ENCODE measurements at places on chromosomes 5 and 9.

DNA sequence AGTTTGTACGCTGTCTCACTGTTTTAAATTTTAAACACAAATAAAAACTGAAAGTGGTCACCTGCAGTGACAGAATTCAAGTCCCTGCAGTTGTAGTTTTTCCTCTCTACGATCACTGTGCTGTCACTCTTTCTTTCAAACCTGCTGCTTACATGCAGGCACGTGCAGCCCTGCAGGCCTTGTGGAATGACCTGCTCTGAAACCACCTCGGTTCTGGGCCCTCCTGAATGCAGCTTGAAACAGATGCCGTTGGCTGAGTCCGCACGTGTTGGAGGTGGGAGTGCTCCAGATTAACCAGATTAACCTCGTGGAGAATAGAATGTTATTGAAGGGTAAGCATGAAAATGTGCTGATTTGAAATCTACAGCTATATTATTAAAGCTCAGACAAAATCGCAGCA is 126.0 kb upstream of the ERCC6L2 start:
- no peak for DNase-seq

GRCh38 chr9:109336409-109336808 is 15.6 kb upstream of the EPB41L4B start:
- DNase-seq = no peak

DNA sequence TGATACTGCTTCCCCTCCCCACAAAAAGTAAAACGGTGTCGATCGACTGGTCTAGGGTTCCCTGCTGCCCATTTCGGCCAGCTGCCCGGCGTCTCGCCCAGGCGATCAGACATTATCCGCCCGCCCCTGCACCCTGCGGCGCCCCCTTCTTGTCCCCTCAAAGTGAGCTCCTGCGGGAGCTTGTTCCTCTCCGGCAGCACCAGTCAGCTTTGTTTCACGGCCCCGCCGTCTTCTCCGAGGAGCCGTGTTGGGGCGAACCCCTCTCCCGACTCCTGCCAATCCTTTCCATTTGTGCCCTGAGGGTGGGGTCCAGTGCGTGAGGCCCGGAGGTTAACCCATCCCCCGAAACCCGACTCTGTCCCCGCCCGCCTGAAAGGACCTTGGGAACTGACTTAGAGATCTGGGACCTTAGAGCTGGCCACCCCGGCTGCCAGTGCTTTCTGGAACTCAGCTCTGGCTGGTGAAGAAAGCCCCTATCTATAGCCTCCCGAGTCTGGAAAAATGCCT is 518 bp downstream of the UBE2B start:
- DNase-seq = peak; percentile 75

GRCh38 chr5:151238303-151238741 is 14.4 kb upstream of the CCDC69 start:
- no peak for DNase-seq

DNA sequence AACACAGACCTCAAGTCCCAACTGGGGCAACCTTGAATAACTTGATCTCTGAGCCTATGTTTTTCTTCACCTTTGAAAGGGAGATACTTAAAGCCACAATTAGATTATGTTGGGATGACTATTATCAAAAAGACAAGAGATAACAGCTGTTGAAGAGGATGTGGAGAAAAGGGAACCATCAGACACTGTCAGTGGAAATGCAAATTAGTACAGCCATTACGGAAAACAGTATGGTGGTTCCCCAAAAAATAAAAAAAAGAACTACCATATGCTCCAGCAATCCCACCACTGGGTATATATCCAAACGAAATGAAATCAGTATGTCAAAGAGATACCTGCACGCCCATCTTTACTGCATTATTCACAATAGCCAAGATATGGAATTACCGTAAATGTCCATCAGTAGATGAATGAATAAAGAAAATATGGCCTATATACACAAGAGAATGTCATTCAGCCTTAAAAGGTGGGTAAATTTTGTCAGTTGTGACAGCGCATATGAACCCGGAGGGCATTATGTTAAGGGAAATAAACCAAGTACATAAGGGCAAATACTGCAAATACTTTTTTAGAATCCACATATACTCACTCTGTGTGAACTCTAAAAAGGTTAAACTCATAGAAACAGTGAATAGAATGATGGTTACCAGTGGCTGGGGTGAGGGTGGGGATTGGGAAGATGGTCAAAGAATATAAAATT is 12.7 kb downstream of the FAT2 start:
- DNase-seq = no peak

DNA sequence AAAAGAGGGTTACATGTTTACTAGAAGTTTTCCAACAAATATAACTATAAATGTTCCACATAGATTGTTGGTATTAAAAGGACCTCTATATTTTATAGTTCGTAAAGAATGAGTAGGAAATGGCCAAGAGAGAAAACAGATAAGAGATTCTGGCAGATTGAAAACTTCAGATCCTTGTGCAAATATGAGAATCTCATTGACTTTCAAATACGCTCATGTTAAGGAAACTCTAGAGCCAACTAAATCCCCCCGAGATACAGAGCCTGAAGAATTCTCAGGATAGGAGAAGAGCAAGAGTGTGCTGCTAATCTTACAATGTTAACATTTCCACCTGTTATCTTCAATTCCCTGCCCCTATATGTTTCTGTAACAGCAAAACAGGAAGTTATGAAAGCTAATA is 159.0 kb upstream of the OR13F1 start:
- DNase-seq = no peak

DNA sequence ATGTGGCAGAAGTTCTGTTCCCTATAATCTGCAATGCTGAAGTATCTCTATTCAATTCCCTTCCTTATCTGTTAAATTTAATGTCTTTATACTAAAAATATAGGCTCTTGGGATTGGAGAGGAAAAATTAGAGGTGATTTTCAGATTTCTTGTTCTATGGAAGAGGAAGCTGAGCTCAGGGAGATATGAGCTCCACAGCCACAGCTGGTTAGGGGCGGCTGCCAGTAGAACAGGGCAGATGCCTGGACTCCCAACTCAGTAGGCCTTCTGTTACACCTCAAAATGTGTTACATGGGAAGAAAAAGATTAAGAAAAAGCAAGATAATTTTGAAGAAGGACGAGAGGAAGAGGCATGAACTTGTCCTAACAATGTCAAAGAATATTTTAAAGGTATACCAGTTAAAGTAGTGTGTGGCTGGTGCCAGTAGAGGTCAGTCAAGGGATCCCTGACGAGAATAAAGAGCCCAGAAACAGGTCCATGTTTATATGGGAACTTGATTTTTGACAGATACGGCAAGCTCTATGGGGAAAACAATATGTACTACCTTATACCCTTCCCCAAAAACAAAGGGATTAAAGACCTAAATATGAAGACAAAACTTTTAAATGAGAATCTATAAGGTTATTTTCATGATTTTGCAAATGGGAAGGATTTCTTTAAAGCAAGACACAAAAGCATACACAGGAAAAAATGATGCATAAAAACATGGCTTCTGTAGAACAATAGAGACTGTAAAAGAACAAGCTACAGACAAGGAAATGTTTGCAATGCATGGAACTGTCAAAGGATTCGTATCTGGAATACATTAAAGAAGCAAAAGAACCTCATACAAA is 28.7 kb downstream of the DNAJC21 start:
- no peak for DNase-seq

DNA sequence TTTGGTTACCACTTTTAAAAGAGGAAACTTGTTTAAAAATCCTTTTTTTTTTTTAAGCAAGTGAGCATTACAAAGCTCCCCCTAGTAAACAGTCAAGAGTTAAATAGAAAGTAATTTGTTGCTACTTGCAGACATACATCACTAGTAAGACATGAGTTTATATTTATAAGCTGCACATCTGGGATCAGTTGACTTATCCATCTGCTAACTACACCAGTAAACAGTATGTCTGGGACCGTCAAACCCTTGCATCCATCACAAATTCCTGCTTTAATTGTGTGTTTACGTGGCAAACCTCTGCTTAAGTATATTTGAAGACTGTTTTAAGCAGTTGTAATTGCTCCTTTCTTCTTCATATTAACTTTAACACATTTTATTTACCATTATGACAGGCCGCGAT is 146.8 kb downstream of the EBF1 start:
- DNase-seq = no peak

GRCh38 chr5:67211926-67212325 is 15.3 kb upstream of the CD180 start:
- DNase-seq = no peak

- no peak for DNase-seq
Observed at GRCh38 chr5:179973391-179973790, 65.7 kb upstream of the TBC1D9B start.

- no peak for DNase-seq
Observed at GRCh38 chr9:34520096-34520495, 2.7 kb downstream of the ENHO start.

DNA sequence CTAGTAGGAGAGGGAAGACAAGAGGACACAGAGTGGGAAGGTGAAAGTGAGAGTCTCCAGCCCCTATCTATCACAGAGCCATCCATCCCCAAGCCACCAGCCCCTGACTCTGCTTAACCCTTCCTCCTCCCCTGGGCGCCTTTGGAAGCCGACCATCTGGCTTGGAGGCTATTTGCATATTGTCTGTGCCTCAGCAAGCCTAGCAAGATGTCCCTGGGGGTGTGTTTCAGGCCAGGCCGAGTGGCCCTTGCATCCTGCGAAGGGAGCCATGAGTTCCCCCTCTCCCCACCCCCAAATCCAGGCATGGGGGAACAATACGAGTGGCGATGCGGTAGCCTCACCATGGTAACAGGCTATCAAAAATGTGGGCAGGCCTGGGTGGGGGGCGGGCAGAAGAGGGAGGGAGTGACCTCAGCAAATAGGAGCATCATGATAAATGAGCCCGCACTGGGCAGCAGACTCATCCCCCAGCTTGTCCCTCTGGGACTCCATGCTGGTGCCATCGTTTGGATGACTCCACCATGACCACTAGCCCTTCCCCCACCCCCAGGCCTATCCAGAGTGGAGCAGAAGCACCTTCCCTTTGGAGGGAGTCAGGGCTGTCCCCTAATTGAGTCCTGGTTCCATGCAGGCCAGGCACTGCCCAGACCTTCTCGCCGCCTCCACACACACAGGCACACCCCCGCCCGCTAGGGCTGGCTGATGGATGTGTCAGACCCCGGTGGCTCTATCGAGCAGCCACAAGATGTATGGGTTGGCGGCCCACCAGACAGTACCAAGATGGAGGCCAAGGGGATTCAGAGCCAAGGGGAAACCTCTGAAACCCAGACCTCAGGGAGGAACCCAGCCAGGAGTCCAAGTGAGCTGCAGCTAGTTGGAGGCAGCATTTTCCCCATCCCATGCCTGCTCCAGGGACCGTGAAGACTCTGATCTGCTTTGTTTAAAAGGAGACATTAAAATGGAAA is 14.6 kb downstream of the URM1 start:
- DNase-seq = no peak

DNA sequence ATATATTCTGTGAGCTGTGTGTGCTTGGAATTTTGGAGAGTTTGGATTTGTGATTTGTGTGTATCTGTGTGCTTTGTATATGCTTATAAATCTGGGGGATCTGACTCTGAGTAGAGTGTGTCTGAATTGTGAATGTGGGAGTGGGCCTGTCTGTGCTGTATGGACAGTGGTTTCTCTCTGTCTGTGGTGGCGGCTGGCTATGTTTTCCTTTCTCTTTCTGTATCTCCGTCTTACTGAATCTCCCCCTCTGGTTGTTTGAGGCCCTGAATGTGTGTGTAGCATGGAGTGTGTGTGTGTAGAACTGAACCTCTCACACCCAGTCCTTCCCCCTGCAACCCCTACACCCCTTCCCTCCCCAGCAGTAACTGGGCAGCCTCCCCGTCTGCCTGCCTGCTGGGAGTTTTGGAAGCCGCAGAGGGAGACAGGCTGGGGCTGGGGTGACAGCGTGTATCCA is 4.7 kb downstream of the CXXC5 start:
- DNase-seq = no peak

Measured in sciatic nerve (tissue), 2 donors.